Hindlimb muscle (tissue), 1 donor: ENCODE measurements at places on chromosomes 4 and X.

DNA sequence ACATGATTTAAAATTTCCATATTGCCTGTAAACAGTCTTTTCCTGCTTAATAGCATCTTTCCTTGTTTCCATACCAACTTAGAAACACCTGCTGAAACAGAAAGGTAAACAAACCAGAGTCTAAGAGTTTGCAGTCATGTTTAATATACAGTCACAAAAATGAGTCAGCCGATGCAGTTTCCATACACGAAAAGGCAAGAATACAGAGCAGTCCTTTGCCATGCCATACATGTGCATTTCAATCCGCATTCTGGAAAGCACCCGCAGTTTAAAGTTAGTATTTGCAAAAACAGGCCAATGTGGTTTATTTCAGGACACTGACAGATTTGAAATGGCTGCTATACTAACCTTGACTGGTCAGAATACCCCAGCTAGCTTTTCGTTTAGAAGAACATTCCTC lies 32.1 kb downstream of the ASB5 start:
- no peak for DNase-seq

- DNase-seq = no peak
Measured at GRCh38 chrX:115413246-115413878, 123.8 kb downstream of the LUZP4 start.

- no peak for DNase-seq
Measured at GRCh38 chrX:101057093-101057714, 5.3 kb upstream of the TRMT2B start.

DNA sequence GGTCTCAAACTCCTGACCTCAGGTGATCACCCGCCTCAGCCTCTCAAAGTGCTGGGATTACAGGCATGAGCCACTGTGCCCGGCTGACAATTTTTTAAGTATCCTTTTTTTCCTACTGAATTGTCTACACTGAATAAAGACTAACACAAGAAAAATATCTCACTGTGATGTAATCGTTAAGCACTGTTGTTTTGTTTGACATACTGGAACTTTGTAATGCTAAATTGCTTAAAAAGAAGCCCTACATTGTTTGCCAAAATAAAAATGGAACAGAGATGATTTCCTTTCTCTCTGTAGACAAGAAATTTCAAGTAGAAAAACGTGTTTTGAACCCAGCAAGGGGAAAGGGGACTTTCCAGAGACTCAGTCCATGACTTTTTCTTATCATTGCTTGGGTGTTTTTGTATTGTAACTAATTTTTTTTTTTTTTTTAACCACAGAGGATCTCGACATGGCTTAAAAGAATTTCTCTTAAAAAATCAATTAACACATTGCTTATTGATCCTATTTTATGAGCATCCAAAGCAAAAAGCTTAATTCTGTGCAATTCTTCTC lies 74.9 kb downstream of the TMEM156 start:
- no peak for DNase-seq

- DNase-seq = no peak
Measured at GRCh38 chrX:37677243-37677642, 8.3 kb upstream of the XK start.

GRCh38 chr4:147487616-147488015 lies 6.7 kb downstream of the EDNRA start:
- no peak for DNase-seq

GRCh38 chr4:8400632-8401325 lies 39.7 kb downstream of the ACOX3 start:
- DNase-seq = no peak

- DNase-seq = no peak
Measured at GRCh38 chr4:94426783-94427182, 25.0 kb upstream of the PDLIM5 start.

DNA sequence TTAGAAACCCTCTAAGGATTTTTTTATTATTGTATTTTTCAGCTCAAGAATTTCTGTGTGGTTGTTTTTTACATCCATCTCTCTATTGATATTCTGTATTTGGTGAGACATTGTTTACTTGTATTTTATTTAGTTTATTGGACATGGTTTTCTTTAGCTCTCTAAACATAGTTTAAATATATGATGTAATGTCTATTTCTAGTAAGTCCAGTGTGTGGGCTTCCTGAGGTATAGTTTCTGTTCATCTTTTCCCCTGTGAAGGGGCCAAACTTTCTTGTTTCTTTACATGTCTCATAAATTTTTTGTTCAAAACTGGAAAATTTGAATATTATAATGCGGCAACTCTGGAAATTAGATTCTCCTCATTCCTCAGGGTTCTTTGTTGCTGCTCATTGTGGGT lies 28.2 kb upstream of the ATRX start:
- no peak for DNase-seq

GRCh38 chr4:123830930-123831329 lies 434.3 kb downstream of the SPRY1 start:
- DNase-seq = no peak

GRCh38 chrX:79631526-79631925 lies 264.4 kb upstream of the ITM2A start:
- no peak for DNase-seq

DNA sequence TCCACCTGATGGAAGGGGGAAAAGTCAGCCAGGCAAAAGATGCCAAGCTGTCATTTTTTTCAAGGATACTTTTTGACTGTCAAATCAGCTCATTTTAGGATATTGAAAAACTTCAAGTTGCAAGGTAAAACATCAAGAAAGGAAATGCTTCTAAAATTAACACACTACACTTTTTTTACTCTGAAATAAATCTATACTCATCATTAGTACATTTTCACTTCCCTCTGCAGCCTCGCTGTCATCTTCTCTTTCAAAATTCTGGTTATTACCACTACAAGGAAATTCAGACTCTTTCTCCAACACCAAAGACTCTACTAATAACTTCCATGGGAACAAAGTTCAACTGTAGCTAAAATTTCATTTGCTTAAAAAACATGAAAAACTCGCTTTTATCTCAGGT lies 41.6 kb downstream of the APBB2 start:
- no peak for DNase-seq

DNA sequence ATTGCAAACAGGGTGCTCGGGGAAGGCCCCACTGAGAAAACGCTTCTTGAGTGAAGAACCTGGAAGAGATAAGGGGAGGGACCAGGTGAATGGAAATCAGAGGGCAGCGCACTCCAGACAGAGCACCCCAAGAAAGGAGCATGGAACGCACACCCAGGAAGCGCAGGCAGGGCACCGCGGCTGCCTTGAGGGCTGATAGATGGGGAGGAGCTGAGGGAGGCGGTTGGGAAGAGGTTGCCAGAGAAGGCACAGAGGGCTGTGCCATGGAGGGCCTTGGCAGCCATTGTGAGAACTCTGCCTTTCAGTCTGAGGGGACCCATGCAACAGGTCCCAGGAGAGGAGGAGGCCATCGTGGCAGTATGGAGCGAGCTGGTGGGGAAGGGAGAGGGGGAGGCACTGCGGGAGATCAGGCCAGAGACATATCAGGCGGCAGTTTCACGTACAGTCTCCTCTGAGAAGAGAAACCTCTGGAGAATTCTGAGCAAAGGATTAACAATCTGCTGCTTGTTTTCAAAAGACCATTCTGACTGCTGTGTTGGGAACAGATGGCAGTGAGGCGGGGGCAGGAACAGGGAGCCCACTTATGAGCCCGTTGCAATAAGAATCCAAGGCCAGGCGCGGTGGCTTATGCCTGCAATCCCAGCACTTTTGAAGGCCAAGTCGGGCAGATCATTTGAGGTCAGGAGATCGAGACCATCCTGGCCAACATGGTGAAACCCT lies 83.7 kb downstream of the PCYT1B start:
- DNase-seq = no peak

- DNase-seq = no peak
Measured at GRCh38 chr4:129929052-129929451, 833.1 kb downstream of the C4orf33 start.

DNA sequence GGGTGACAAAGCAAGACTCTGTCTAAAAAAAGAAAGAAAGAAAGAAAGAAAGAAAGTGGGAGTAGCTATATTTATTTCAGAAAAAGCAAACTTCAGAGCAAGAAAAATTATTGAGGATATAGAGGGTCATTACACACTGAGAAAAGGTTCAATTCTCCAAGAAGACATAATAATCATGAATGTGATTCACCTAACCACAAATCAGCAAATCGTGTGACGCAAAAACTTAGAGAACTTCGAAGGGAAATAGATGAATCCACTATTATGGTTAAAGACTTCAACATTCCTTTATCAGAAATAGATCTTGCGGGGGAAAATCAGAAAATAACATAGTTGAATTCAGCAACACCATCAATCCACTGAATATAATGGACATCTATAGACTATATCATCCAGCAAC lies 219.3 kb upstream of the LDB2 start:
- no peak for DNase-seq

DNA sequence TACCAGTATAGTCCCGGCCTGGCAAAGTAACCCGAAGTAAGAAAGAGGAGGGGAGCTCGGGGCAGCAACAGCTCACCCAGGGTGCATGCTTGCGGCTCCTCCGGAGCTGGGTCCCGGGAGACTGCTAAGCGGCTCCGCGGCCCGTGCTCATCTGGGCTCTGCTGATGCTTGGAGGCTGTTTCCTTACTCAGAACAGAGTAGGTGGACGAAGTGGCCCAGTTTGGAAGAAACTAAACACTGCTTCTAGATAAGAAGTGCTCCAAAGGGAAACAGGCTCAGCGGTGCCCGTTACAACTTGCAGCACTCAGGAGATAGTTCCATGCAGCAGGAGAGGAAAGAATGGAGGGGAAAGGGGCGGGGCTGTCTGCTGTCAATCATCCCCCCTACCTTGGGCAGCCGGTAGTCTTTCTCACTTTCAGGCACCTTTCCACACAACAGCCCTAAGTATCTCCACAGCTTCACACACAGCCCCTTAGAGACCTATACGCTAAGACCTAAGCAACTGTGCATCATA lies at the start of gene COL4A6:
Gene COL4A6, minus strand, starts transcription at position 313 of the 514 bp plus-strand sequence. Its CDS starts 226 bp downstream, at position 87.
- no peak for DNase-seq

- no peak for DNase-seq
Measured at GRCh38 chrX:103220511-103221323, 5.8 kb downstream of the BEX4 start.

DNA sequence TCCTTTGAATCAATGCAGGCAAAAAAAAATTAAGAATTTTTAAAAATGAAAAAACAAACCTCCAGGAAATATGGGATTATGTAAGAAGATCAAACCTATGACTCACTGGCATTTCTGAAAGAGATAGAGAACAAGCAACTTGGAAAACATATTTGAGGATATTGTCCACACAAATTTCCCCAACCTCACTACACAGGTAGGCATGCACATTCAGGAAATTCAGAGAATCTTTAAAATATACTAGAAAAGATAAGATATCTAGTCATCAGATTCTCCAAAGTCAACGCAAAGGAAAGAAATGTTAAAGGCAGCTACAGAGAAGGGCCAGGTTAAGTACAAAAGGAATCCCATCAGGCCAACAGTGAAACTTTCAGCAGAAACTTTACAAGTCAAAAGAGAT lies 85.6 kb downstream of the ANTXR2 start:
- DNase-seq = no peak

DNA sequence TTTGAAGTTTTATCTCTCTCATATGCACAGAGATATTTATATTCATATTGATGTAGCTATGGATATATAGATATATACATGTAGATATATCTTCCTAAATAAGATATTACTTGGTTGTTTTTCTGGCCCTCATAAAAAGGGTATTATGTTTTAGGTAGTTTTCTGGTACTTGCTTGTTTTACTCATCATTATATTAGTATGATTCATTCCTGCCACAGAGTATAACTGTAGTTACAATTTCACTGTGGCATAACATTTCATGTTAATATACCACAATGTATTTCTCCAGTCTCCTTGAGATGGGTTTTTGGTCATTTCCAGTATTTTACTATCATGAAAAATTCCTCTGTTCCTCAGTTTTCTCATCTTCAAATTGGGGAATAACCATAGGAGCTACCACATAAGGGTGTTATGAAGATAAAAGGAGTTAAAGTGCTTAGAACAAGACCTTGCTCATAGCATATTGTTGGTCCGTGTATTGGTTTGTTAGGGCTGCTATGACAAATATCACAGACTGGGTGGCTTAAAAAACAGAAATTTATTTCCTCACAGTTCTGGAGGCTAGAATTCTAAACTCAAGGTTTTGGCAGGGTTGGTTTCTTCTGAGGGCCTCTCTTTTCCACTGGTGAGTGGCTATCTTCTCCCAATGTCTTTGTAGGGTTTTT lies 129.7 kb downstream of the TMEM164 start:
- no peak for DNase-seq
